ENCODE measurements at places on chromosomes 2 and 18.

- DNase-seq: no peak
Observed at GRCh38 chr18:27198036-27198435, 12.9 kb upstream of the CHST9 start.

GRCh38 chr2:109188898-109189297, 59.9 kb downstream of the SH3RF3 start:
- no peak for DNase-seq

GRCh38 chr2:40690525-40690924, 238.6 kb upstream of the SLC8A1 start:
- DNase-seq: no peak

- no peak for DNase-seq
Observed at GRCh38 chr18:39172695-39173421, 1607.3 kb upstream of the CELF4 start.

DNA sequence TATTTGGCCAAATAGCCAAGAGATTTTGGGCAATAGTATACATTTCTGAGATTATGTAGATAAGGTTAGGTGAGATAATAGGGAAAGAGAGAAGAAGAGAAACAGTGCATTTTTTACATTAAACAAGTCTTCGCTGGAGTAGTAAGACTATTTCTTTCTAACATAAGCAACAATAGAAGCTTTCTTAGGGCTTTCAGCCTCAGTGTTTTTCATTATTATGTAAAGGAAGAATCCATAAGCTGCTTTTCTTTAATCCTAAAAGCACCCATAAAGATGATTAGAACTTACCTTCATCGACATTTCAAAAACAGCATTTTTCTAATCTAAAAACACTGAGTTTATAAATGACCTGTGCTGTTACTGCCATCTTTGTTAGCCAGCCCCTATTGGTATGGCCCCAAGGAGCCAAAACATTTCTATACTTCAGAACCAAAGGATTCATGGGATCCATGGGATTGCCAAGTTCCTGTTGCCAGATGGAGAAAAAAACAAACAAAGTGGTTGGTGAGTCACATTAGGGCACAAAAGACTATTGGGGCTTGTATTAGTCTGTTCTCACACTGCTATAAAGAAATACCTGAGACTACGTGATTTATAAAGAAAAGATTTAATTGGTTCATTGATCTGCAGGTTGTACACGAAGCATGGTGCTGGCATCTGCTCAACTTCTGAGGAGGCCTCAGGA, 88.2 kb downstream of the SCG2 start:
- DNase-seq: no peak

DNA sequence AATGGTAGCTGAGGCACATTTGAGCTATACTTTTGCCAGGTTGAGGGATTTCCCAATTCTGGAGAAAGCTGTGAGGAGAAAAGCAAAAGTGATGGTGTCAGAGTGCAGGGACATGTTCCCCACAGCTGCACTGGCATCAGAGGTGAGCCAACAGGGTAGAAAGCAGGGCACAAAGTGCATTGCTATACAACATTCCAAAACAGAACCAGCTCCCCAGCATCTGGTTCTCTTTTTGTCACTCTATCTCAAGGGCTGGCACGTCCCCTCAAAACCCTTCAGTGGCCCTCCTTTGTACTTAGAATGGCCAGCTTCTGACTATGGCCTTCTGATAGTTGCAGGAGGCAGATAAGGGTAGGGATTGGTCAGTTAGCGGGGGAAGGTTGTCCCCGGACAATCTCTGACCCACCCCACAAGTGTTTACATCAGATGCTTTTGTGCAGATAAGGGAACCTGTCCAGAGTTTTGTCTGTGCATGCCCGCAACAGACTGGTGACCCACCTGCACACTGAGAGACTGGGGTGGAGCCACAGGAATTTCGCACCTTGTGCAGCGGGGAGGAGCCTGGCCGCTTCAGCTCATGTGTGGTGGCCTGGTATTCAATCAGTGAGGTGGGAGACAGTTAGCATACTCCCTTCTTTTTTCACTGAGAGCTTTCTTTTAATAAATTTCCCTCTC, 31.0 kb upstream of the TMEM17 start:
- DNase-seq: no peak

DNA sequence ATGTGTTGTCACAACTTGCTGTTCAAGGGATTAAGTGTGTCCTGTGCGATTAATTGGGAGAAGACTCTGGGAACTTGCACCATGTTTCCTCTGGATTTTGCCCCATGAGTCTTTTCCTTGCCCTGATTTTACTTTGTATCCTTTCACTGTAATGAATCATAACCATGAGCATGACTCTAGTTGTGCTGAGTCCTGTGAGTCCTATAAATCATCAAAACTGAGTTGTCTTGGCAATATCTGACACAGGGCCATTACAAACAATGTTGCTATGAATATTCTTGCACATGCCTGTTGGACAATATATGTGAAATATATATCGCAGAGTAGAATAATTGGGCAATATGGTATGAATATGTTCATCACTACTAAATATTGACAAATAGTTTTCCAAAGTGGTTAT, 56.5 kb upstream of the COL5A2 start:
- no peak for DNase-seq

Measured in H4 (cell line).